ENCODE measurements at places on chromosomes 5 and 9. TPM values are rescaled to one million over a fixed set of nuclear protein-coding genes. Genes with fewer than 3 reads are reported as not detected.

The DMRT3 gene
- total RNA-seq = 0.30 TPM

The EIF4E1B gene
- total RNA-seq = 1.2 TPM

The C9orf153 gene
- total RNA-seq = 0.99 TPM

The ADAMTSL1 gene
- total RNA-seq = 31.5 TPM

The DMRTA1 gene
- total RNA-seq = 1.1 TPM

The SLC46A2 gene
- 0.11 TPM for total RNA-seq

The APBA1 gene
- 38.5 TPM for total RNA-seq

The CA9 gene
- total RNA-seq = 3.1 TPM

The ADGRV1 gene
- total RNA-seq = 114 TPM

The MLANA gene
- total RNA-seq = 0.20 TPM

The TOR4A gene
- total RNA-seq = 1.3 TPM

DNA sequence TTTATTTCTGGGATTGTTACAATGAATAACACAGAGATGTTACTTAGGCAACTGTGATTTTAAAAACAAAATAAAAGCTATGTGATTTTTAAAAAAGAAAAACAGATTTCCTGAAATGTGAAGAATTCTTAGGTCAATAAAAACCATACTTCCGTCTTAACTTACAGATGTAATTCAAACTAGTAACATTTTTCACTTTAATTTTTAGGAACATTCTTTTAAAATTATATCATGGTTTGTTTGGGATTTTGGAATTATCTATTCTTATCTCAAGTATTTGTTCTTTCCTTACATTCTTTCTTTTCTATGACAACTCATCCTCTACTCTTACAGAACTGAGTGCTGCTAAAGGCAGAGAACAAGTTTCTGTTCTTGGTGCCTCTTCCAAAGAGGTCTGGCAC lies 159.5 kb downstream of the RAPGEF6 start:
- DNase-seq = no peak

GRCh38 chr5:148620696-148621095 lies 33.6 kb downstream of the HTR4 start:
- DNase-seq = no peak

DNA sequence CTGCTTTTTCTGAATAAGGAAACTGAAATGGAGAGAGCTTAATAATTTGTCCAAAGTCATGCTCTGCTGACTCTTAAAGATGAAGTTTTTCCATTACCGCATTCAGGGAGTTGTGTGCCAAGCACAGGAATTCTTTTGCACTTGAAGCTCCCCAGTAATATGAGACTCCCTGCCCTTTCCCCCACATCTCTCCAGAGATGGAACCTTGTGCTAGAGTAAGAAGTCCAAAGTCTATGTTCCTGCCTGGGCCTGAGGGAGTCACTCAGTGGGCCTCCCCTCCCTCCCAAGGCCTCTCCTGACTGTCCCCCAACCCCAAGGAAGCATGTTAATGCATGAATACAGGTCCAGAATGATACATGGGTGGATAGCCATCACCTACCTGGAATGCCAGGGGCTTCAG lies 173.3 kb upstream of the SEMA6A start:
- no peak for DNase-seq

DNA sequence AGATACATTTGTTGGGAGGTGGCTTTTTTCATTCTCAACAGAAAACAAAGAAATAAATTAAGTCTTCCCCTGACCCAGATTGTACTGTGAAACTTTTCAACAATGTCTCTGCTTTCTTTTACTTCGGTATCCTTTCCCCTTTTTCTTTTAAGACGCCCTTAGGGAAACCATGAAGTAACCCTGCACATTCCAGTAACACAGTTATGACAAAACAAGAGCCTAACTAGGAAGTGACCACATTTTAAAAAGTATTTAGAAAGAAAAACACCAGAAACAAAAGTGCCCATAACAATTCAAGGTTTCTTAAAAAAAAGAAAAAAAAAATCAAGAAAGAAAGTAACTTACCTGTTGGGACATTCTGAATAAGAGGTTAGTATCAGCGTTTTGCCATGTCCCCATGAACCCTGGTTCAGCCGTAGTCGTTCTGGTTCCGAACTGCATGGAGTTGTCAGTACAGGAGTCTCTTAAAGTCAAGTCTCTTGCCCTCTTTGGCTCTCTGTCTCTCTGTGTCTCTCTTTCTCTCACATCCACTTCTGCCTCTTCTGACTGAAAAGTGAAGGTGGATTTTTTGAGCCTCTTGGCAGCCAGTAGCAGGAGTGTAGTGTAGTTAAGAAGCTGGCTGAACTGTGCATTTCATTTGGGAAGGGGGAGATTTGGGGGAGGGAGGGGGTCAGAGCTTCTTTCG lies 142.9 kb downstream of the BNC2 start:
- DNase-seq = no peak

DNA sequence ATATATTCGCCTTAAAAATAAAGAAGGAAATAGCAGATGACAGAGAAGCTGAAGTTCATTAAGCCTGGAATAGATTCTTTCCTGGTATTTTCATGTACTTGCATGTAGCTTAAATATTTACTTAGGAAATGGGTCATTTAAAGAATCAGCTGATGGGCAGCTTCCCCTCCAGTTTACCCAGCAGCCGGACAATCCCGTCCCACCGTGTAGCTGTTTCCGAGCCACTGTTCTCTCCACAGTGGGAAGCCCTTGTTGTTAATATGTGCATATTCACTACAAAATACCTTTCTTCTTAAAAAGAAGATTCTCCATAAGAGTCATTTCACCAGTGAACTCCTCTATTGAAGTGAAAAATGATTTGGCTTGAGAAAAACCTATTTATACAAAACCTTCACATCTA lies 187.0 kb downstream of the FANCC start:
- no peak for DNase-seq

DNA sequence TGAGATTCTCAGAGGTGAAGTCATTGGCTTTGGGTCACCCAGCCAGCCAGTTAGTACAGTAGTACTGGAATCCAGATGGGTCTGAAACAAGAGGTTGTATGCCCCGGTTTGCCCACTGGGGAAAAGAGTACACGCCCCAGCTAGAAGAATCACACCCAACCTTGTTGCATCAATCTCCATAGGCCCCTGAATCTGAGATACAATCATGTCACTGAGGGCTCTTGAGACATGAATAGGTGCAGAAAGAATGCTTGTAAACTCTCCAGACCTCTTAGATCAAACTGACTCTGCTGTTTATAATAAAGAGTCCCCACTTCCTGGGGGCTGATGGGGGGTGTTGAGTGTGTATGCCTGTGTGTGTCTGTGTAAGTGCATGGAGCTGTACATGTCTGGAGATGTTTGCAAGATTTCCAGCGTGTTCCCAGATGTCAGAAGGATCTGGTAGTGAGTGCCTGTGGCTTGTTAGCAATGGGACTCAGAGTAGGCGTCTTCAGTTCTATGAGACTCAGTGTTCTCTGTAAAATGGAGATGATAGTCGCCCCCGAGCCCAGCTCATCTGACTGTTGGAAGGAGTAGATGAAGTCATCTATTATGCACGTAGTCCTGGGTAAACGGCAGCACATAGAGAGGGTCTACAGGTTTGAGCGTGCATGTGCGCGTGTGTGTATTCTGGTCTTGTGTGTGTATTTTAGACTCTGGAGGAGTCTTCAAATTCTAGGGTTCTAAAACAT lies 48.2 kb downstream of the COL27A1 start:
- no peak for DNase-seq

DNA sequence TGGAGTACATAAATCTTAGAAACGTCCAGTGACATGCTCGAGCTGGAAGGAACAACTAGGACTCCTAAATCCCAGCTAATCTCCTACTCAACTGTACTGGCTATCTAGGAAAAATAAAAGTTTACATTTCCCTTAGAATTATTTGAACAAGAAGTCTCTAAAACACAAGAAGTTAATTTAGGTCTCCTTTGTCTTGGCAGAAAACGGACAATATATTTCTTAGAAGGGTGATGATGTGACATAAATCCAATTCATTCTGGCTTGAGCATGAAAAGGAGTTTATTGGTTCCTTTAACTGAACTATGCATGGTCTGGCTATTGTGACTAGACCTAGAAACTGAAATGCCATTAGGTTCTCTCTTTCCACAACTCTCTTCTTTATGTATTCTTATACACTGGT lies 1242.2 kb upstream of the DMAC1 start:
- no peak for DNase-seq

- no peak for DNase-seq
Measured at GRCh38 chr9:32347571-32347970, 36.9 kb upstream of the ACO1 start.

- no peak for DNase-seq
Measured at GRCh38 chr5:15388866-15389265, 111.1 kb upstream of the FBXL7 start.

- DNase-seq = peak; percentile 28
Measured at GRCh38 chr9:114611516-114612271, 603 bp downstream of the TMEM268 start.

GRCh38 chr9:78295731-78296130 lies 1.2 kb upstream of the PSAT1 start:
- peak; percentile 12 for DNase-seq

- DNase-seq = no peak
Measured at GRCh38 chr5:109196087-109196822, 213.5 kb downstream of the PJA2 start.

DNA sequence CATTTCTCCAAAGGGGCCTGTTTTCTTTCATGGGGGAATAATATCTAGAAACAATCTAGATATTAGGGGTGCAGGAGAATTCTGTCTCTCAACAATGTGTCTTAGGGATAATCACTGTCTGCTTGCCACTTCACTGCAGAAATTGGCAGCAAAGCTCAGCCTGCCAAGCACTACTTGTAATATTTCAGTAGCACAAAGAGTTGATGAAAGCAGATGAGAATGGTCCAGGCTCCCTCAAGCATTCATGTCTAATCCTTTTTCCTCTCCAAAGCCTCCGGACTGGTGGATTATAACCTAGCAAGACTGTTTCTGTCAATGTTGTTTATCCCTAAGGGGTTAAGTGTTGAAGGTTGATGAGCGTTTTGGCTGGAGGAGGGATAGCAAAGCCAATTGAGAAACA lies 13.3 kb upstream of the MPDZ start:
- DNase-seq = no peak

GRCh38 chr5:60336491-60336890 lies 363.5 kb downstream of the DEPDC1B start:
- DNase-seq = no peak

- no peak for DNase-seq
Measured at GRCh38 chr5:166163996-166164610, 2127.3 kb upstream of the WWC1 start.

DNA sequence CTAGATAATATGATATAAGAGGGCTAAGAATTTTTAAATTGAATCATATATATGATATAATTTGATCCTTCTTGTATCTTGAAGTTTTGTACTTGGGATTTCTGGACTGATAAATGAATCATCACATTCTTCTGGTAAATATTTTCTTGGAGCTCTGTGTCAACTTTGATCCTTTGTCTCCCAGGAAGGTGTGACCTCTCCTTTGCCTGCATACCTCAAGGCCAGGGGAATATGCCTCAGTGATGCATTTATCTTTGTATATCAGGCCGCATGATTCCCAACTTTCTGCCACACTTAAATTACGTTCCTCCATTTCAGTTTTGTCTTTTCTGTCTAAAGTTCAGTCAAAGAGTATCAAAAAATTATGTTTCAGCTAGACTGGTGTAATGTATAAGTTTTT lies 101.2 kb downstream of the NLN start:
- no peak for DNase-seq

DNA sequence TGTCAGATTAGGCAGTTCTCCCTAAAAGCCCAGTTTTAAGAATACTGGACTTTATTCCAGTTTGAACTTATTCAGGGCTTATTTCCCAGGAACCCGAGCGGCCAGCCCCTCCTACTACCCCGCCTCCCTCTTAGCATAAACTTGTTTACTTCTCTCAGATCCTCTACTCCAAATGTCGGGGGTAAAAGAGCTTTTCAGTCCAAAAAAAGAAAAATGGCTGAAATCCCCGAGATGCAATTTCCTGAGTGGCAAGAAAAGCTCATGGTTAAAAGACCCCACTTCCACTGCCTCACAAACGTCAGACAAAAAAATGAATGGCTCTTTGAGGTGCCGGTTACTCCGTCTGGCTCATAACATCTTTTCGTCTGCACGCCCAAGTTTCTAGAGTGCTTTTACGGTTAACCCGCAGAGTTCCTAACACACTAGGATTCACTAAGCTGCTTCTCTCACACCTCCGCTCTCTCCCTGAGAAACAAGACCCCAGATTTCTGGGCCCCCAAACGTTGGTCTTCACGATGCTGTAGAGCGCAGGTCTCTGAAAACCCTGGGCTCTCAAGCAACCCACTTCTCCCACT lies 402 bp downstream of the BRD8 start:
- no peak for DNase-seq

- DNase-seq = no peak
Measured at GRCh38 chr5:68405784-68406743, 190.5 kb downstream of the PIK3R1 start.

DNA sequence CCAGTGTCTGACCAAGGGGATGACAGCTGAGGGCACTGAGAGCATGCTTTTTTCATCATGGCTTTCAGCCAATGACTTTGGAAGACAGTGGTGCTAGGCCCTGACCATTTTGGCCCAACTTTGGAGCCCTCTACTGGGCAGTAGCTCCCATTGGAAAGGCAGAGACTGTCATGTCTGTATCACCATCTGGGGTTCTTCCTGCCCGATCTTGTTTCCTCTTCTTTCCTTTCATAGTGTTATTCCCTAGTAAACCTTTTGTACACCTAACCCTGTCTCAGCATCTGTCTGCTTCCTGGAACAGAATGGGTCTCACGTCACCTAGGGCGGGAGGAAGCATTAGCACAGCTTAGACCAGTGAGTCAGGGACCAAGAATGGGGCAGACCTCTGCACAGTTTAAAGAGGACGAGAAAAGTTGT lies 97.4 kb upstream of the MAST4 start:
- DNase-seq = no peak

- peak; percentile 13 for DNase-seq
Measured at GRCh38 chr5:71475788-71476384, 20.4 kb downstream of the BDP1 start.

- no peak for DNase-seq
Measured at GRCh38 chr5:16812911-16813310, 123.2 kb downstream of the MYO10 start.

- DNase-seq = no peak
Measured at GRCh38 chr5:146986469-146986868, 107.9 kb upstream of the PPP2R2B start.

DNA sequence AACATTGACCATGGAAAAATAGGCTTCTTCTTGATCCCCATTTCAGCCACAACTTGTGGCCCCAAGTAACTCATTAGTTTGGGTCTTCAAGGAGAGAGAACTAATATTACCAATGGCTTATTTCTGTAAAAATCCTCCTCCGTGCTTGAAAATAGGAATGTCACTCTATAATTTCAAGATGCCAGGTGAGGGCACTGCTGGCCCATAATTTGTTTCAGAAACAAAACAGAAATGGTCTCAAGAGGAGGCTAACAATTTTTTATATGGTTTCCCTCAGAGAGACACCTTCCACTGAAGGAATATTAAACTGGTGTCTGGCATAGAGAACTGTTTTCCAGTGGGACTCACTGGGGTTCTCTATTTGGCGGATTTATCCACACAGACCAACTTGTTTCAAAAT lies 437.0 kb upstream of the TRPC7 start:
- peak; percentile 39 for DNase-seq

DNA sequence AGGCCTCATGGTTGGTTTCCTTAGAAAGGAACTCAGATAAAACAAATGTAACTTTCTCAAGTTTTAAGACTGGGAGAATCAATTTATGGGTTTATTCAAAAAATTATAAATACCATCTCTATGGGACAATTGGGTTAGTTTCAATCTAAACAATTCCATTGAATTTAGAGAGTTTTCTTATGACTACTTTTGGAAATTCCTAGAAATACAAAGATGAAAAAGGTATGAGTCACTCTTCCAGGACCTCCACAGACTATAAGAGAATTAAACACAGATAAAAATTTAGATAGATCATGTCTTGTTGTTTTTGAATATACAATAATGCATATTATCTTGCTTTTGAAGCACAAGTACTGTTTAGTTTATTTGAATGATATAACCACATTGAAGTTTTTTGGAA lies 188.7 kb downstream of the CHSY3 start:
- no peak for DNase-seq
